ENCODE measurements at places on chromosomes 7 and 10.

DNA sequence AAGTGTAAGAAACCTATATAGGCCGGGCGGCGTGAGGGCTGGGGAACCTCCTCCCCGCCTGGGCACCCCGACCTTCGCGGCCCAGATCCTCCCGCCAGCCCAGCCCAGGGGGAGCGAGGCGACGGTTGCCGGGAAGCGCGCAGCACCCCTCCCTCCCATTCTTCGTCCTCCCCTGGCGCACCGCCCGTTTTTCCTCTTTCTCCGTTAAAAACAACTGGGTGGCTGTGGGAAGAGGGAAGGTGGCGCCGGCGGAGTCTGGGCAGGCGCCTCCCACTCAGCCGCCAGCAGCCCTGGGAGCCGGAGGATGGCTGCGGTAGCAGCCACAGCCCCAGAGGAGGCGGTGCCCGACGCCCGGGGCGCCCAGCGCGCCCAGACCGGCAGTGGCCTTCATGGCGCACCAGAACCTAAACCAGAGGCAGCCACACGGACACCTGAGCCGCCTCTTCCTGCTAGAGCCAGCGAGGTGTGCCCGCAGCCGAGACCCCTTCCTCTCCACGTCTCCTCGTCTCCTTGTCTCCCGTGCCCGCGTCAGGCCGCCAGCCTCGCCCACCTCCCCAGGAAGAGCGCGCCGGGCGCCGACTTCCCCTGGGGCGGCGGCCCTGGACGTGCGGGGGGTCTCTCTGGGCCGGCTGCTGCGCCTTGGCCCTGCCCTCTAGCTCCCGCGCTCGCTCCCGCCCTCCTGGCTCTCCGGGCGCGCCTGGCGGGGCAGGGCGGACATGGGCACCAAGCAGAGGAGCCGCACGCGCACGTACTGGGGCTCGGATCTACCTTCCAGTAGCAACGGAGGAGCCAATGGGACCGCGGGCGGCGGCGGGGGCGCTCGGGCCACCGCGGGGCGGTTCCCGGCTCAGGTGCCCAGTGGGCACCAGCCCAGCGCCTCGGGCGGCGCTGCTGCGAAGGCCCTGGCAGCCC lies 32.8 kb upstream of the SFTPD start:
- DNase-seq: peak; percentile 51

DNA sequence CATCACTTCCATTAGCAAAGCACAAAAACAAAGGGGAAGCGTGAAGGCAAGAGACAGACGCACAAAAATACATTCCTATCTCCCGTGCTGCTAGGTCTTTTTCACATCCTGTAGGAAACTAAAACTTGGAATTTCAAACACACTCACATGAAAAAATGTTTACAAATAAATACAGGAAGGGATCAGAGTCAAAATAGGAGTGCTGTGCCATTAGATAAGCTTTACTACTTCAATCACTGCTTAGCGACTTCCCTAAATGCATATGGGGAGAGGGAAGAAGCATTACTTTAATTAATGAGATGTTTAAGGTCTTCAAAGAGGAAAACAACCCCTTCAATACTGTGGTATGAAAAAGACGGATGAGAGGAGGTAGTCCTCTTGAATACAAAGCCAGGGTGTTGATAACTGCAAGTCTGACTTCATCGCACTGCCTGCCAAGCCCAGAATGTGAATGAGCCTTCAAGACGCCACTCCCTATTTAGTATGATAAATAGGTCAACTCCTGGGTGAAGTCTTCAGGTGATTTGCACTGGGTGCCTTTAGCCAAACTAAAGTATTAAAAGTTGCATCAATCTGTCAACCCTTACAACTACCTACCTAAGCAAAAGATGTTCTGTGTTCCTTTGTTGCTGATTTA lies 13.9 kb downstream of the PARD3 start:
- no peak for DNase-seq

GRCh38 chr10:70850097-70850496 lies 34.3 kb downstream of the SGPL1 start:
- DNase-seq: no peak

DNA sequence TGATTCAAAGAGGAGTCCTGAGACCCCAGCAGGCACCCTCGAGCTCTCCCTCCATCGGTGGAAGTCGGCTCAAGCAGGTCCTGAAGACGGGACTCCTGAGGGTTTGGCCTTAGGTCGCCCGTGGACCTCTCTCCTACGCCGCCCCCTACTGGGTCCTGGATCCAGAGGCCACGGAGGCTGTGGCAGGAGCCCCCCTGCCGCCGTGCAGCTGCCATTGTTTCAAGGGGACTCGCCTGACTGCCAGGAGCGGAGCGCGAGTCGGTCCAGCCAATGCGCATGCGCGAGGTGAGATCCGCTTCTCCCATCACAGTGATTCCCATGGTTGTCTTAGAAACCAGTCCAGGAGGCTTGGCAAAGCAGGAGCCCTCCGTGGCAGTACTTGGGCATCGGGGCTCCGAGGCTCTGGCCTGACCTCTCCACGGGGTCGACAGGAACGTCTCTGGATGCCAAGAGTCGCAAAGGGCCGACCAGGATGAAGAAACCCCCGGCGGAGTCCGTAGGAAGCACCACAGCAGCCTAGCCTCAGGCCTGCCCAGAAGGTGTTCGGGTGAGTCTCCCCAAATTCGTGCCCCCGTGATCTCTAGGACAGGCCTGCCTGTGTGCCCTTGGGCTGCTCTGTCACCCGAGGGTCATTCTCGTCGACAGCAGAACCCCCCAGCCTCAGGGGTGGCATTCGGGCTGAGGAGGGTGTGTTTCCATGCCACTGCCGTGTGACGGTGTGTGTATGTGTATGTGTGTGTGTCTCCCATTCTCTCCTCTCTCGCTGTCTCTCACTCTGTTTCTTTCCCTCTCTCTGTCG lies 322.3 kb downstream of the ZNF716 start:
- no peak for DNase-seq

DNA sequence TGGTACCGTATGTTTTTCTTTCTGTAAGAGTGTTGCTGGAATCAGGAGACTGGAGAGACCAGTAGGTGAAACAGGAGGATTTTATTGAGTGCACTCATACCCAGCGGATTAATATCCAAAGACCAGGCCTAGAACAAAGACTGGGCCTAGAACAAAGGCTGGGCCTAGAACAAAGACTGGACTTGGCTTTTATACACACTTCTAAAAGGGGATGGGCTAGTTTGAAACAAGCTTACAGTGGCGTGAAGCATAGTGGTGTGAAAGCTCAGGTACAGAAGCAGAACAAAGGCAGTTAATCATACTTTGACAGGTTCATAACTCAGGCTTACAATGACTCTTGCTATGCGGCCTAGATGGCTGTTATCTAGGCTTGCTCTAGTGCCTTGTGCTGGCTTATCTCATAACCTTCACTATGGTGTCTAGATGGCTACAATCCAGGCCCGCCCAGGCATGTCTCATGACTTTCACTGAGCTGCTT lies 67.7 kb downstream of the TRIM24 start:
- no peak for DNase-seq

DNA sequence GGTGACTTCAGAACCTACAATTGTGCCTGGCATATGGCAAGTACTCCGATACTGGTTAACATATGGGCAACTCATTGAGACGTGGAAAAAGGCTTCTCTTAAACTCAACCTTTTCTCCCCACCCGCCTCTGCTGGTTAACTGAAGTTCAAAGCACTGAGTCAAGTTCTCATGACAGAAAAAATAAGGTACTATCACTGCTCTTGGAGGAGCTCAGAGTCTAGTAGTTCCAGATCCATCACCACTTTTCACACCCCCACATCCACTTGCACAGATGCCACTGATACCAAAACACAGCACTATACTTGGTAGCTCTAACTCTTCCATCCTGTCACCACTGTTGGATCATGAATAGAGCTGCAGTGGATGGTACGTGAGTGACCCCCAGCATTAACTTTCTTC lies 36.2 kb downstream of the CCDC6 start:
- DNase-seq: no peak

GRCh38 chr7:37770838-37771237 lies 77.6 kb upstream of the NME8 start:
- DNase-seq: no peak

- DNase-seq: no peak
Observed at GRCh38 chr7:28621369-28621841, 209.1 kb downstream of the CREB5 start.

DNA sequence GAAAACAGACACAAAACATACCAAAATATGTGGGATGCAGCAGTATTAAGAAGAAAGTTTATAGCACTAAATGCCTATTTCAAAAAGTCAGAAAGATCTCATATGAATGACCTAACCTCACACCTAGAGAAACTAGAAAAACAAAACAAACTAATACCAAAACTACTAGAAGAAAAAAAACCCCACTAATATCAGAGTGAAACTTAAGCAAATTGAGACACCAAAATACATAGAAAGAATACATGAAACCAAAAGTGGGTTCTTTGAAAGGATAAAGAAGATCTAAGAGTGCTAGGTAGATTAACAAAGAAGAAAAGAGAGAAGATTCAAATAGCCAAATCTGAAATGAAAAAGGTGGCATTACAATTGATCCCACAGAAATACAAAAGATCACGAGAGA lies 494.1 kb downstream of the SH2D4B start:
- no peak for DNase-seq

- no peak for DNase-seq
Observed at GRCh38 chr10:92567952-92568600, 5.8 kb downstream of the IDE start.

GRCh38 chr10:77636967-77637531 lies 559 bp downstream of the KCNMA1 start:
- no peak for DNase-seq

DNA sequence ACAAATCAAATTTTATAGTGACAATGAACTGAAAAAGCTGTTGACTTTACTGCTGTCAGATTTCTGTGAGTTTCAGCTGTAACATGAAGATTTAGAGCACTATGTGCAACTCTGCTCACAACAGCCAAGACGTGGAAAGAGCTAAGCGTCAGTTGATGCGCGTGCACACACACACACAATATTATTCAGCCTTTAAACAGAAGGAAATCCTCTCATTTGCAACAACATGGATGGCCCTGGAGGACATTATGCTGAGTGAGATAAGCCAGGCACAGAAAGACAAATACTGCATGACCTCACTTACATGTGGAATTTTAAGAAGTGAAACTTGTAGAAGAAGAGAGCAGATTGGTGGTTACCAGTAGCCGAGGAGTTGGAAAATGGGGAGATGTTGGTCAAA lies 82.8 kb upstream of the FRMD4A start:
- DNase-seq: no peak

GRCh38 chr7:69338144-69338543 lies 260.1 kb upstream of the AUTS2 start:
- DNase-seq: no peak

GRCh38 chr10:92124616-92125143 lies 166.2 kb downstream of the CPEB3 start:
- DNase-seq: peak; percentile 42

DNA sequence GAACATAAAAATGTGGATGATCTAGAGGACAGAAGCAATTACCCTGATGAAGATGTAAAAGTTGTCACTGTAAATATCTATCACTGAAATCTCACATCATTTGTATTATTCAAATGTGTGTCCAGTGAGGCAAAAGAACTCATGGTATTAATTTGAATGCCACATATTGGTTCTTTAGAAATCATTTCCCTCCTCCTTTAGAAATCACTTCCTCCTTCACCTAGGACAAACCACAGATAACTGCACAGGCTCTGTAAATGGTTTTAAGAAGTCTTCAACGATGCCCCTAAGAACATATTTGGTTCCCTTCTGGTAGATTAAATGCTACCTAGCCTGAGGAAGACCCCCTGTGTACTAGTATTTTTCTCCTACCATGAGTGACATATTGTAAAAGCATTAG lies 33.1 kb upstream of the ZNF518A start:
- DNase-seq: no peak

DNA sequence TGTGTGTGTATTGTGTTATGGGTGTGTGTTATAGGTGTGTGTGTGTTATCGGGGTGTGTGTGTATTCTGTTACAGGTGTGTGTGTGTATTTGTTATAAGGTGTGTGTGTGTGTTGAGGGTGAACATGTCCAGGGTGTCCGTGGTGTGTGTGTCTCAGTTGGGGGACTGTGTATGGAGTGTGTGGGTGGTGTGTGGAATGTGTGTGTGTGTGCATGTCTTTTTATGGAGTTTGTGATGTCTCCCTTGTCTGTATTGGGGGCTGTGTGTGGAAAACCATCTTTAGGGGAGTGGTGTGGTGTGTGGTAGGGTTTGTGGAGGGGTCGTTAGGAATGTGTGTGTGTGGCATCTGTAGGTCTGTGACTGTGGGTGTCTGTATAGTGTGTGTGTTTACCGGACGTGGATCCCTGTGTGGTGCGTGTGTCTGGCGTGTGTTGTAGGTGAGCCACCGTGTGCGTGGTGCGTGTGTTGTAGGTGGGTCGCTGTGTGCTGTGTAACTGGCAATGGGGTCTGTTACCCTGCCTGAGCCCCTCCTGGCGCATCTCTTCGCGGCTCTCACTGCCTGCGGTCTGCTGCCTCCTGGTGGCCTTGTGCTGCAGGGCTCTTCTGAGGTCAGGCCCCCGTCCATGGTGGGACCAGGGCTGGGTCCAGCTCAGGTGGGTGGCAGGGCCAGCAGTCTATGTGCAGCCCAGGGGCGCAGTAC lies 61.7 kb downstream of the PALD1 start:
- peak; percentile 27 for DNase-seq

DNA sequence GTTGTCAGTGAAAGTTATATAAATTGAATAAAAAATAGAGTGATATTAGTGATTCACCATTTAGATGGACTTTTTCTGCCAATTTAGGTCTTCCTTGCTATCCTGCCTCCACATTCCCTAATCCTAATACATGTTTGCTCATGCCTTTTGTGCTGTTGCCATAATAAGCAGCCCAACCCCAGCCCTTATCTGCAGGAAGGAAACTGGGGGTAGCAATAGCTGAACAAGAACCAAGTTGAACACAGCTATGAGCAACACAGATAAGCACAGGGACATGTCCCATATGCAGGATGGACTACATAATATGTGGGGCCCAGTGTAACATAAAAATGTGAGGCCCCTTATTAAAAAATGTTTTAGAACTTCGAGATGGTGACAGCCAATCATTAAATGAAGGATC lies 91.2 kb upstream of the AHR start:
- no peak for DNase-seq

- DNase-seq: peak; percentile 51
Observed at GRCh38 chr7:93442478-93443224, 131.9 kb downstream of the CALCR start.
